Hematopoietic multipotent progenitor cell treated with erythropoietin and hydrocortisone succinate and interleukin-3 and kit ligand, for 6 days (in vitro differentiated cells): ENCODE measurements at places on chromosomes 1 and 21.

GRCh38 chr1:101605878-101606277, 369.1 kb downstream of the S1PR1 start:
- DNase-seq: no peak

GRCh38 chr1:76006234-76006633, 68.3 kb upstream of the ST6GALNAC3 start:
- no peak for DNase-seq

- DNase-seq: no peak
Measured at GRCh38 chr1:48649880-48650279, 126.8 kb downstream of the BEND5 start.

DNA sequence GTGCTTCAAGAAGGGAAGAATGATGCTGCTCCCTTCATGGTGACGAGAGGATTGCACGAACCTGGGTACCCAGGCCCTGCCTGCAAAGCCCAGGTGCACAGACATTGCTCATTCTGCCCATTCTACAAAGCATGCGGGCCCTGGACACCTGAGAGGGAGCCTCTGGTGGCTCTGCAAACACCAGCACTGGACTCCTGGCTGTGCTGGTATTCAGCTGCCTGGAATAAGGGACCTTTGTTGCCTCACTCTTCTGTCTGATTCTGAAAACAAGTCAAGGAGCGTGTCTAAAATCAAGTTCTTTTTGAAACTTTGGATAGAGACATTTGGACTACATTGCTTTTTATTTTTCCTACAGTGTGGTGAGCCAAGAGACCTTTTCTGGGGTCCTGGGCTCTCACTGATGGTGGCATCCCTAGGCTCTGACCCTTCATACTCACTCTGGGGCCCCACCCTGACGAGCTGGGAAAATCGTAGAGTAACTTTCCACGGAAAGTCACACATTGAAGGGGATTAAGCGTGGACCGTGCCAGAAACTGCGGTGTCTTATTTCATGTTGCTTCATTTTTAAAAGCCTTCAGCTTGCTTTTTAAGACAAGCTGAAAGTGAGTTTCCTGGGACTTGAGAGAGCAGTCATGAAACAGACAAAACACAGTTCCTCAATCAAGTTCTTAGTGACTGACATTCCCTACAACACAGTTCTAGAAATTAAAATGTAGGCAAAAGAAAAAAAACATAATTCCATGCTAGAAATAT, 24.0 kb downstream of the ABCA4 start:
- DNase-seq: no peak

- no peak for DNase-seq
Measured at GRCh38 chr1:81453971-81454370, 346.8 kb upstream of the ADGRL2 start.

DNA sequence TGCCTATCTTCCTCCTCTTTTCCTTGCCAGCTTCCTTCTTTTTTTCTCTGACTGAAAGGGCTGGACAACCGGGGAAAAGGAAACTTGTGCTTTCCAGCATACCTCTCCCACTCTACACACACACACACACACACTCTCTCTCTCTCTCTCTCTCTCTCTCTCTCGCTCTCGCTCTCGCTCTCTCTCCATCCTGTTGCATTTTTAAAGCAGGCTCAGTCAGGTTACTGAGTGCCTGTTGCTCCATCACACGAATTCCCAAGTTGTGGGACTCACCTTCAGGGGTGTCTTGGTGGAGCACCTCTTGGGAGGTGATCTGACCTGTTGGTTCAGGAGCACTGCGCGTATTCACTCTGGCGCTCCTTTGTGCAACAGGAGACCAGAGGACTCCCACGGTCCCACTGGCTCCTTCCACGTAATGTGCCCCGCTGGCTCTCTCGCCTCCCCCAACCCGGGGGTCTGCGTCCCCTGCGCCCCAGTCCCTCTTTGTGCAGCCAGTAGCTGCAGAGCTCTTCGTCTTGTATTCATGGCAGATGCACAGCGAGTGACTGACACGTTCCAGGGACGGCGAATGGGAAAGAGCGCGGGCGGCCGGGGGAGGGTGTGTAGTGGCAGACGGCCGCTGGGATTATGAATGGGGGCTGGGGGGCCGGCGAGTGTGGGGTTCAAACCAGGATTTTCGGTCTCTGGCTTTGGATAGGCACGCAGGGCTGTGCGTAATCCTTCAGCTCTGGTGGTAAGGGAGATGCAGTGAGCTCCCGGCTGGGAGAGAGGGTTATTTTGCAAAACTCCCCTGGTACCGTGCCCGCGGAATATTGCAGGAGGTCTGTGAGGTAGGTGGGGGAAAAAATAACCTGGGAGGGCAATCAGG, 660 bp upstream of the PDE4B start:
- DNase-seq: no peak

DNA sequence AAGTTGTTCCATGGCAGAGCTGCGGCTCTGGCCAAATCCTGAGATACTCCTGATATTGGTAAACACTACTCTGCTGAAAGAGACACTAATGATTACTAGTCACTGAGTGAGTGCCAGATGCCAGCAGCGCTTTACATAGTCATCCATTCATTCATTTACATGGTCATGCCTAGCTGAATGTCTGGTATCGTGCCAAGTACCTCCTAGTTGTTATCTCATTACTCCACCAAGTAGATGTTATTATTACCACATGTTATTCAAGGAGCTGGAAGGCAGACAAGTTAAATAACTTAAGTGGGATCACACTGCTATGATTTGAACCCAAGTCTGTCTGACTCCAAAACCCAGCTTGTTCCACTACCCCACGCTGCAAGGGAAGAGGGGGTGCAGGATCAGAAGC, 4.7 kb downstream of the OLFML2B start:
- peak; percentile 84 for DNase-seq

DNA sequence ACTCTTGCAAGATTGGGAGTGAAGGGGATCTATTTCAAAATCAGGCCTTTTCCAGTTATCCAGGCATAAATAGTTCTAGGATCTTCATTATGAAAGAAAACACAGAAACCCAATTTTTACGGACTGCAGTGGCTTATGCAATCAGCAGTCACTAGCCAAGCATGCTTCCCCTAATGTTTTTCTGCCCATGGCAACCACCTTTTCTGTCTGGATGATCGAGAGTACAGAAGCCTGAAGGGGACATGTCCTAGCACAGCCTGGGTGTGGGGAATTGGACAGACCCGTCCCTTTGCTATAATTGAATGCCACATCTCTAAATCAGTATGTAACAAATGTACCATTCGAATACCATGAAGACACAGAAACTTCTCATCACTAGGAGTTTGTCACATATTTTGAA, 29.8 kb upstream of the NCAM2 start:
- DNase-seq: no peak

GRCh38 chr1:206479183-206480125, 9.2 kb downstream of the IKBKE start:
- DNase-seq: peak; percentile 87

DNA sequence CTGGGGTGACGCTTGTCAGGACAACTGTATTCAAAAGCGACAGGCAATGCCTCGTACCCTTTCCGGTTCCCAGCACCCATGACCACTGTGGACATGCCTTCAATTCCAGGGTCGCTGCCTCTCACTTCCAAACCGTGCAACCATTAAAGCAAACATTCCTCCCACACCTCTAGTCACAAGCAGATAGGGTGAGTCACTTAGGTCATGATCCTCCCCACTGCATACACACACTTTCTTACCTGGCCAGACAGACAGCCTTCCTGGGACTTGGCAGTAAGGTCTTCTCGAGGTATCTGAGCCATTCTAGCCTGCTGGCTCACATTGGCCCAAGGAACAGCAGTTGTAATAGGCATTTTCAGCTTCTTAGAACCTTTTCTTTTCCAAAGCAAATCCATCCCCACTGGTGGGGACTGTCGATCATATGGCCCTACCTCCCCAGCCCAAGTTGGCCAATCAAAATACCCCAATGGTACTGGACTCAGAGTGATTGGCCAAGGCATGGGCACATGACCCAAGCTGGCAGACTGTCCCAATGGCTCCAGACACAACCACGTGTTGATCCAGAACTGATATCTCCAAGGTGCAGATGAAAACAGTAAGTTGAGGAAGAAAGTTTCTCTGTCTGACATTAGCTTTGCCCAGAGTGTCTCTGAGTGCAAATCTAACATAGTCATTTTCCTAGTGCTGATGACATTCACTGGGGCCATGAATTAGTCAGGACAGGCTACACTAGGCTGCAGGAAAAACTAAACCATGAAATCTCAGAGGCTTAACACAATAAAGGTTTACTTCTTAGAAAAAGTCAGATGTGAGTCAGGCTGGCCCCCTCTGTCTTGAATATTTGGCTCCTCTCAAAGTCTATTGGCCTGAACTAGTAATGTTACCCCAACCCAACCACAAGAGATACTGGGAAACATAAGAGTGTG, 113.8 kb downstream of the RRAGC start:
- DNase-seq: no peak

DNA sequence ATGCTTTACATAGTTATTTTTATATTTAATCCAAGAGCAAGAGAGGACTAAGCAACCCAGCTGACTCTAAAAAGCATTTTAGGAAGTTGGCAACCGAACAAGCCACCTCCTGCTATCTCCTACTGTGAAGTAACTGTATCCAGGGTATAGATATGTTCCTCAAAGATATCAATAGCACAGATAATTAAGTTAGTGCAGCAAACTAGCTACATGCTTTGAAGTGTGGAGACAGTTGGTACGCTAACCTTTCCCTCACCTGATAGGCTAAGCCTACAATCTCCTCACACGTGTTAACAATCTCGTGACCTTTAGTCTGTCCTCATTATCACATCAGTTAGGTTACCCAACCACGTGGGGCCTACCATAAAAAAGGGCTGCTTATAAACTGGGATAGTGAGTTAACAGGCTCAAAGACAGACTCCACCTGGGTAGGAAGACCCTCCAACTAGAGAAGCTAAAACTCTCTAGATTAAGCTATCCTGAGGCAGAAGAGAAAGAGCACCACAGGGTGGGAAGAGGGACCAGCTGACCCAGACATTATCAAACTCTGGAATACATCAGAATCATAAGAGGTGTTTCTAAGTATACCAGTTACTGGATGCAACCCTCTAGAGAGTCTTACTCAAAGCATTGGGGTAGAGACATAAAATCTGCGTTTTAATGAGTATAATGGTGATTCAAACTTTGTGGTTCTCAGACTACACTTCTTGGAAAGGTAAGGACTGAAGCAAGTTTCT, 340.1 kb upstream of the ESRRG start:
- DNase-seq: no peak

DNA sequence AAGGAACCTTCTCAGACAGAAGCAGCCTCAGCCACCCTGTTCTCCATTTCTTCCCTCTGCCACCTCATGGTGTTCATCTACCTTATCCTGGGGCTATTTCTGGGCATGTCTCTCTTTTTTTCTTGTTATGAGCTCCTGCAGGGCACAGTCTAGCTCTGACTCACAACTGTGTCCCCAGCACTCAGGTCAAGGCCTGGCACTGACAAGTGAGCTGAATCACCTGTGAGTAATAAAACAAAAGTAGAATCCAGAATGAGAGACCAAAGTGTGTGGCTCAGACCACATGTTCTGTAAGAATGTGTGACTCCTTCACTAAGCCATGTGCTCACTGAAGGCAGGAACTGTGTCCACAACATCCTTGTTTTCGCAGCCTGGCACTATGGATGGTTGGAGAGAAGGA, 23.2 kb downstream of the C1orf94 start:
- no peak for DNase-seq

DNA sequence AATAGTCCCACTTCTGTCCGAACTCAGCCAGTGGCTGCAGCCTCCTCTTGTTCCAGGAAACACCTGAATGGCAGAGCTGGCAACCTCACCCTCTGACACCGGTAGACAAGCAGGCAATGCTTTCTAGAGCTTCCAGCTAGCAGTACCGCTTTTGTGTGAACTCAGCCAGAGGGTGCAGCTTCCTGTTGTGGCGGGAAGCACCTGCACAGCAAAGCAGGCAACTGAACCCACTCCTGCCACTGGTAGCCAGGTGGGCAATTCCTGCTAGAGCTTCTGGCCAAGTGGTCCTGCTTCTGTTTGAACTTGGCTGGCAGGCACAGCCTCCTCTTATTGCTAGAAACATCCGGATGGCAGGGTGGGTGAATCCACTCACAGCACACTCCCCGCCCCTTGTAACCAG, 40.1 kb upstream of the TMPRSS15 start:
- peak; percentile 4 for DNase-seq

DNA sequence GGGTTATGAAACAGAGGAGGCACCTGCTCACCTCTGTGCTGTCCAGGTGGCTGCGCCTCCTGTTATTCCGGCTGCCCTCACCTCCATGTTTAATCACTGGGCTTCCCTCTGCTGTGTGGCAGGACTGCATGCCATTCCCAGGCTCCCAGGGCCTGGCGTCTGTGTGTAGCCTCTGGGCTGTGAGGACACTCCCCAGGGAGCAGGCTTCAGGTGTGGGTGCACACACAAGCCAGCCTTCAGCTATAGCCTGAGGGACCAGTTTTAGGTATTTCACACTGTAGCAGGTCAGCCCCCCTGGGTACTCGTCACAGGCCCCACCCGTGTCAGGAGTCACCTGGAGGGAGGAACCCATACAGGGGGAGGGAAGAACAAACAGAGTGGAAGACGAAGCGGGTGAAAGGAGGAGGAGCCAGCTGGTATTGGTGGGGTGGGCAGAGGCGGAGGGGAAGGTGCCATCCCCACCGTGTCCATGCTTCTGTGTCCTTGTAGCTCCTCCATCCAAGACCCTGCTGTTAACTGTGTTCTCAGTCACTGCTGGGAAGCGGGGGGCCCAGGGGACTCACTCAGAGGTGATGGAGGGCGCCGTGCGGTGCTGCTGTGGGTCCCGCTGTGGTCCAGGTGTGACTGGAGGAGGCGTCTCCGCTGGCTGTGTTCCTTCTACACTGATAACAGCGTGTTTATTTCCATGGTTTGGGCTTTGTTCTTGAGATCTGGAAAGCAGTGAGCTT, 158.6 kb downstream of the PGBD5 start:
- no peak for DNase-seq

DNA sequence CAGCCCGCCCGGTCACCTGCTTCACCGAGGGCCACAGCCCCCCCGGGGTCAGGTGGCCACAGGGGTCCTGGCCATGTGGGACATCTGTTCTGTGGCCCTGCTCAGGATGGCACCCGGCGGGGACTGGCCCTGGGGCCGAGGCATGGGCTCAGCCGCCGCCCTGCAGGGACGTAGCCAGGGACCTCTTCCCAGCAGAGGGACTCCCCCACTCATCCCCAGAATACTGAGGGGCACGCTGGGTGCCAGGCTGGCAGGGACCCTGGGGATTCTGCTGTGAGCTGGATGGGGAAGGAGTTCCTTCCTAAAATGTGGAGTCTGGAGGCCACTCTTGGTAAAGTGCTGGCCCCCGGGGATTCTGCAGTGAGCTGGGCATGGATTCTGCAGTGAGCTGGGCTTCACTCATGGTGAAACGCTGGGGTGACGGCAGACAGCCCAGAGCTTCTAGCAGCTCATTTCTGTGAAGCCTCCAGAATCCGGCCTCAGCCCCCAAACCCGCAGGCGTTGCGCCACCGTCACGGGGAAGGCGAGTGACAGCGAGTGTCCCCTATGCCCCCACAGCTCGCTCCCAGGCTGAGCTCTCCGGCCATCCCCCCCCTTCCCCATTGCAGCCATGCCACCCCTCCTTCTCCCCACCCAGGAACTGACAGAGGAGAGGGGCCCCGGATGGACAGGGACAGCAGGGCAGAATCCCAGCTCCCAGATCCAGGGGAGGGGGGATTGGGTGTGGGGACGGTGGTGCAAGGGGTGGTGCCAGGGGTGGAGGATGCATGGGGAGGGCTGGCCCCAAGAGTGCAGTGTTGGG, 1.4 kb downstream of the ITGB2 start:
- peak; percentile 60 for DNase-seq

GRCh38 chr1:84834419-84835064, 58.5 kb downstream of the LPAR3 start:
- no peak for DNase-seq
